Effector memory CD4-positive, alpha-beta T cell (primary cell): ENCODE measurements at places on chromosomes 5 and 9.

DNA sequence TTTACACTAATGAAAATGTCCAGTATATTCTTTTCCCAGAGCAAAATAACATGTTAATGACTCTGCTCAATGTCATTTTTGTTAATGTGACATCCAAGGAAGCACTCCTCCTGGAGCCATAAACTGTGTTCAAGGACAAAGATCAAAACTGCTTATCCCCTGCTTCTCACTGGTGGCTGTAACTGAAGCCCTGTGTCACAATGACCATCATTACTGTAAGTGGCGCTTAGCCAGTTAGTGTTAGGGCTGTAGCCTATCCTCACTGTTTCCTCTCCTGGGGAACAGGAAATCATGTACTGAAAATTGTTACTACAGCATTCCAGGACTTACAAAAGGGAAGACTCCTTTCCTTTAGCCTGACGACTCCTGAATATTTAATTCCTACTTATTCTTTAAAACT, 71.7 kb upstream of the COX7C start:
- DNase-seq = no peak

- no peak for DNase-seq
Measured at GRCh38 chr9:86685556-86685955, 261.8 kb downstream of the GAS1 start.

GRCh38 chr5:59789894-59790293, 103.6 kb downstream of the PDE4D start:
- DNase-seq = no peak

DNA sequence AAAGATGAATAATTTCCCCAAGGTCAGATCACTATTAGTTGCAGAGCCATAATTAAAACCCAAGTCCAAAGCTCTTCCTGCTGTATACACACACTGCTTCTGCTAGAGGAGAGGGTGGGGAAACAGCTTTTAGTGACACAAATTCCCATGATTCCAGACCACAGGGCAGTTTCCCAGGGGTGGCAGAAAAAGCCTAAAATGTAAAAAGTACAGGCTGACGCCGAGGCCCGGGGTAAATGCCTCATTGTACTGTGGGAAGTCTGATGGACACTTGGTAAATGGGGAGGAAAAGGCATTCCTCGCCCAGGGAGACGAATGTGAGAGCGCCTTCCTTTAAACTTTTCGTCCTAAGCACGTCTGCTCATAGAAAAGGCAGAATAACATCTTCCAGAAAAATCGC, 65.7 kb downstream of the DENND1A start:
- no peak for DNase-seq

DNA sequence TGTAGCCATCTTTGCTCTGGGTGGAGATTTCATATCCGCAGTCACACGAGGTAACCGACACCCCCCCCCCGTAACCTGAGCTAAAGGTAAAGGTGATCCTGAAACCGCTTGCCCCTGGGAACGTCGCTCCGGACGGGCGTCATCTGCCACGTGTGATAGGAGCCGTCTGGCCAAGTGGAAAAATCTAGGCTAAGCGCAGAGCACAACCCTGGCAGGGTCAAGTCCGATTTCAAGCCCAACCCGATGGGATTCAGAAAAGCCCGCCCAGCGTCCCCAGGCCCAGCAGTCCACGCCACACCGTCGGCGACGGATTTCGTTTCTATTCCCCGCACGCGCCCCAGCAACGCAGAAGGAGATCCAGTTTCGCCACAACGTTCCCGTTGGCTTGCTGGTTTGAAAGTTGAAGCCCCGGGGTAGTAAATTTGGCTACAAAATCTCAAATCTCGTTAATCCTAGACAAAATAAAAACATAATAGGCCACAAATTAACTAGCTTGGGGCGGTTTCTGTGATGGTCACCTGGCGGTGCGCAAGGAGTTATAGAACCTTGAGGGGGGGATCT, 32.4 kb upstream of the NFIB start:
- no peak for DNase-seq

GRCh38 chr9:134206311-134207300, 42.2 kb upstream of the RNU6ATAC start:
- no peak for DNase-seq

DNA sequence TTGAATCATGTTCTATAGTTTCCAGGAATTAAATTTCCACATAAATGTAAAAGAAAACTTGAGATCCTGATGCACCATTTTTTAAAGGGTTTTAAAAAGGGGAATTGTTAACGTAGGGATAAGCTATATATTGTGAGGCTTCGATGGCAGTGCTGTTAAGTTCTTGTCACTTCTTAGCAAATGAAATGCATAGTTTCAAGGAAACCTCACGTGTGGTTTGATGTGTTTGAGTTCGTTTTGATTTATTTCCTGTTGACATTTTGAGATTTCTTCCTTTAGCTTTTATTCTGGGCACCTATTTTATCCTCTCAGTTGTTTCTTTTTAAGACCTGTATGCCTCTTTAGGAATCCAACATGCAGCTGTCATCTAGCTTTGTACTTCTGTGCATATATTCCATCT, 301.0 kb downstream of the DOCK8 start:
- no peak for DNase-seq

DNA sequence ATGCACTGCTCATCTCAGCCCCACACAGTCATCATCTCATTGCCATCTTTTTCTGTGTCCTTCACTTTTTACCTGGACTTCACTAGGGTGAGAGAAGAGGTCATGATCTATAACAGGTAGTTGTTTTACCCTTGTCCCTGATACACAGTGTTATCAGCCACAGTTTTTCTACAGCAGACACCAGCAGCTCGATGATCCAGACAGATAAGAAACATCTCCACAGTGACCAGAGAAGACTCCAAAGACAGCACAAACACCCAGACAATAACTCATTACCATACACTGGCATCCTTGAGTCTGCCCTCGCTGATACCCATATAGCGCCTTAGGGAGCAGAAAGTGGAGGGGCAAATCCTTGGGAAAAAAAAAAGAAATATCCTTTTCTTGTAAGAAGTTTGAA, 194.1 kb downstream of the DTWD2 start:
- no peak for DNase-seq

GRCh38 chr5:146447734-146448380, 724 bp downstream of the TCERG1 start:
- DNase-seq = no peak

DNA sequence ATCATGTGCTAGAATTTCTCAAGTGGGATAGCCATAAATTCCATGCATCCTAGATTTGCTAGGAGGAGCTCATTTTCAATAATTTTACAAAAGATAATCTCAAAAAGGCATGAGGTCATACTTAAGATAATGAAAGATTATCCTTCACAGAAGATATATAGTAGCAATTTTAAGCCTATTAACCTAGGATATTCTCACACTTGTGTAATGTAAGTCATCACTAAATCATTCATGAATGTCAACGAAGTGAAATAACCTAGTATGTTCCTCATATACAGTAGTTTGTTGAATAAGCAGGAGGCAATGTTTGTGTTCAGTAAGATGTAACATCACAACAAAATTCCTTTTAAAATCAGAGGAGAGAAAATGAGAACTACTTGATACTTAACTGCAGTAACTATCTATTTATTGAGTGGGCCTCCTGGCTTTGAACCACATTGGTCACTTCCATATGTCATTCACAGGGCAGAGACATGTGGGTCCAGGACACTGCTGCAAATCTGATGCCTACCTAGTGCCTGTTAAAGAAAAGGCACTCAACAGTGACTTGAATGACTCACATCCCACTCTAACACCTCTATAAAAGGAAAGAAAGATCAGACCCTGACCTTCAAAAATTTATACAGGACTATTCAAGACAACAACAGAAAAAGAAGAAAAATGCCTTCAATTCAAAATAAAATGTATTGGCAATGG, 8.2 kb downstream of the LIFR start:
- DNase-seq = no peak

GRCh38 chr9:30928045-30928444, 1456.4 kb upstream of the ACO1 start:
- DNase-seq = no peak

DNA sequence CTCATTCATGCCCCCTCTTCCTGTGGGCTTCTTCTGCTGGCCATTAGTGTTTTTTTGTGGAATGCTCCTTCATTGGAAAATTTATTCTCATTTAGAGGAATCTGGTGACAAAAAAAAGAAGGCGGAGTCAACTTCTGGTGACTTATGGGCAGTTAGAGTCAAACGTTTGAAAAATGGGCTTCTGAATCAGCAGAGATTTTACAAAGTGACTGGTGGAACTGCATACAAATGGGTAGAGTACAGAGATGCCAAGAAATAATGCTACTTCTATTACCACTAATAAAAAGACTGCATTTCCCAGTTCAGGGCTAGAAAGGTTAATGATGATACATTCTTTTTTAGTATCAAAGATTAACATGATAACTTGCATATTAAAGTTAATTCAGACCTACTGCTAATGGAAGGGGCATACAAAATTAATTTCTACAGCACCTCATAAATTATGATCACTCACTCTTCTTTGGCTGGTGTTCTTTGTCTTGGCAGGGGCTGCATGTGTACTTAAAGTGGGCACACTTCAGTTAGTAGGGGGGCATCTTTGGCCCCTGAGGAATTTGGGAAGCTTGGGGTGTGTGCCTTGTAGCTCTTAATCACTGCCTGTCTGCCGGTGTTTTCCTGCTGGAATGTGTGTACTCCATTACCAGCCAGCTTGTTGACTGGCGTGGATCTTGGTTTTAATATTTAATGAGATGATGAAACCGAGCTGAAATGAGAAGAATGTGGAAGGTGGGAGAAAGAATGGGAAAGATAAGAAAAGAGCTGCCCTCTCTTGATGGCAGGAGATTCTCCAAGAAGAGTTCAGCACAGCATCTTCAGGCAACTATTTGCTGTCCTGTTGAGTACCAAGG, 148.9 kb downstream of the DOCK2 start:
- no peak for DNase-seq

GRCh38 chr5:64229163-64229774, 63.6 kb downstream of the RNF180 start:
- DNase-seq = no peak

DNA sequence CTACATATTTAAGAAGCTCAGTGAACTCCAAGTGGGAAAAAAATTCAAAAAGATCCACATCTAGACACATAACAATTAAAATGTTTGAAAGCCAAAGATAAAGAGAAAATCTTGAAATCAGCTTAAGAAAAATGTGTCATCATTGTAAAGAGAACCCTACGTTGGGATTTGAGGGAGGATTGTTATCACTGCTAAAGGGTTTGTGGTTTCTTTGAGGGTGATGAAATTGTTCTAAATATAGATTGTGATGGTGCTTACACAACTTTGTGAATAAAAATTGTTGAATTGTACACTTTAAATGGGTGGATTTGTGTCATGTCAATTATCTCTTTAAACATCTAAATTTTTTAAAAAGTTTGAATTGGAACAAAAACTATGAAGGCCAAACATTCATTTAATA, 92.2 kb upstream of the ADAMTS19 start:
- no peak for DNase-seq

DNA sequence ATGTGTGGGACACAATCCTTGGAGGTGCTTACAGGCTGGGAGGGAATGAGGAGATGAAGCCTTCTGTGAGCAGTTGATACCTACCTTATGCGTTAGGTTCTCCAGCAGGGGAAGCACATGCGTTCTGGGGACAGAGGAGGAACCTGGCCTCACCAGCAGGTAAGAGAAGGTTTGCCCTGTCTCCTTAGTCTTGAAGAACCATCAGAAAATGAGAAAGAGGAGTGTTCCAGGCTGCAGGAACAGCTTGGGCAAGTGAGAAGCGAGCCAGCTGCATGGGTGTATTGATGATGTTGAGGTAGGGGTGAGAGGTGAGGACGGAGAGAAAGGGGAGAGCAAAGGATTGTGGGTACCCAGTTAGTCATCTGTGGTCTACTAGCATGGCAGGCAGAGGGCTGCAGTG, 156.9 kb upstream of the MVB12B start:
- no peak for DNase-seq

DNA sequence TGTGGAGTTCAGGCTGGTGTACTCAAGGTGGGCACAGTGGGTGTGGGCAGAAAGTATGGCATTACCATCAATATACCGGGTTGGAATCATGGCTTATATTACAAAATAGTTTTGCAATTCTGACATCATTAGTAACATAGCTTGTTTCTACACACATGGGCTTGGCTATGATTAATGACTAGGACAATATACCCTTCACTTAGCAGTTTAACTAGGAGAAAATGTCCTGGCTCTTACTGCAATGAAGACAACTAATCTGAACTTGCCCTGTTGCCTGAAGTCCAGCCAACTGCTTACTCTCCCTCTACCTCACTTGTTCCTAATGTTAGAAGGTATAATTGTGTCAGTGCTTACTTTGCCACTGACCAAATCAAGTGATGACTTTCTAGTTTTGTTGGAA, 612.5 kb downstream of the EFNA5 start:
- DNase-seq = no peak

DNA sequence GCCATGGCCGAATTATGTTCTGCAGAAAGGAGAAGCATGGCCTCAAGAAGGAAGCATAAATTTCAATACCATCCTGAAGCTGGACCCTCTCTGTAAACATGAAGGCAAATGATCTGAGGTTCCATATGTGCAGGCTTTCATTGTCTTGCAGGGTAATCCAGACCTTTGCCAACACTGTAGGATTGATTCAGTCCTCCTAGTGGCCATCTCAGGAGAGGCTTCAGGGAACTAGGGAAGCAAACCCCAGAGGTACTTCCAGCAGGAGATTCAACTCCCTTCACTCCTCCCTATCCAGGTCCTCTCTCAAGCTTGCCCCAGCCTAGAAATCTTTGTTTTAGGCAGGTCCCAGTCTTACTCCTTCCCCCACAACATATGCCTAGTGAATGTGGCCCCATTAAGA, 99.3 kb upstream of the HCN1 start:
- no peak for DNase-seq

GRCh38 chr9:28970241-28970654, 1397.0 kb upstream of the C9orf72 start:
- no peak for DNase-seq

- no peak for DNase-seq
Measured at GRCh38 chr9:80797831-80798688, 891.3 kb downstream of the TLE1 start.

- DNase-seq = no peak
Measured at GRCh38 chr5:76604838-76605237, 18.4 kb downstream of the F2RL2 start.

DNA sequence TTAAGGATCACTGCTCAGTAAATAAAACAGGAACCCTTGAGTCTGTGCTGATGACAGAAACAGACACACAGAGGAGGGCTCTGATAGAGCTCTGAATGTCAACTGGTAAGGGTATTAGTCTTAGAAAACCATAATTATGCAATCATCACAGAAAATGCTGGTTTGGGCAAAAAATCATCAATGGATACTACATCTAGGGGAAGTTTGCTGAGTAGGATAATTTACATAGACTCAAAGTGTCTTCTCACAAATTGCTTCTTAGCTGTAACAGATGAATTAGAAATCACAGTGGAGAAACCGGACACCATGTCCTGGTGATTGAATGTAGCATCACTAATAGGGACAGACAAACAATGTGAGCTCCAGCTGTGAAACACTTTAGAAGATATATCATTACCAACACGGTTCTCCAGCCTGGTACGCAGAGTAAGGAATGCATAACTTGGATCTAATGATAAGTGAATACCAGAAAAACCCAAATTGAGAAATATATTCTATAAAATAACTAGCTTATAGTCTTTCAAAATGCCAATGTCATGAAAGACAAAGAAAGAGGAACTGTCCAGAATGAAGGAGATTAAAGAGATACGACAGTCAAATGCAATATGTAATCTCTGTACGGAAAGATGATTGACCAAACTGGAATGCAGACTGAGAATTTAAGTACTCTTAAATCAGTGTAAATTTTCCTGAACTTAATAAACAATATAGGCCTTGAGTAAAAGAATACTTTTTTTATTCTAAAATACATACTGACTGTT, 17.3 kb downstream of the CHD1 start:
- no peak for DNase-seq
